Muscle of back (tissue), 13 donors: ENCODE measurements at places on chromosomes 13 and 19. TPM values are rescaled to one million over a fixed set of nuclear protein-coding genes. Genes with fewer than 3 reads are reported as not detected.

SIGLECL1 gene
- polyA plus RNA-seq = not detected

CHAMP1 gene
- 15.7 TPM for polyA plus RNA-seq

ACER1 gene
- polyA plus RNA-seq = 0.28 TPM

DNA sequence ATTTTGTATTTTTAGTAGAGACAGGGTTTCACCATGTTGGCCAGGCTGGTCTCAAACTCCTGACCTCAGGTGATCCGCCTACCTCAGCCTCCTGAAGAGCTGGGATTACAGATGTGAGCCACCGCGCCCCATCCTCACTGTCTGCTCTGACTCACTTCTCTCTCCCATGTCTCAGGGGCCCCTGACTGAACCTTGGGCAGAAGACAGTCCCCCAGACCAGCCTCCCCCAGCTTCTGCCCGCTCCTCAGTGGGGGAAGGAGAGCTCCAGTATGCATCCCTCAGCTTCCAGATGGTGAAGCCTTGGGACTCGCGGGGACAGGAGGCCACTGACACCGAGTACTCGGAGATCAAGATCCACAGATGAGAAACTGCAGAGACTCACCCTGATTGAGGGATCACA, 5.0 kb downstream of the SIGLEC9 start:
- DNase-seq = no peak

GRCh38 chr13:33633701-33634545, 184.0 kb upstream of the RFC3 start:
- no peak for DNase-seq
